PC-9 (cell line): ENCODE measurements at places on chromosomes 5 and 9. TPM values are rescaled to one million over a fixed set of nuclear protein-coding genes. Genes with fewer than 3 reads are reported as not detected.

GRCh38 chr5:146340260-146341081 lies 1.8 kb downstream of the POU4F3 start:
- peak; percentile 28 for DNase-seq

DNA sequence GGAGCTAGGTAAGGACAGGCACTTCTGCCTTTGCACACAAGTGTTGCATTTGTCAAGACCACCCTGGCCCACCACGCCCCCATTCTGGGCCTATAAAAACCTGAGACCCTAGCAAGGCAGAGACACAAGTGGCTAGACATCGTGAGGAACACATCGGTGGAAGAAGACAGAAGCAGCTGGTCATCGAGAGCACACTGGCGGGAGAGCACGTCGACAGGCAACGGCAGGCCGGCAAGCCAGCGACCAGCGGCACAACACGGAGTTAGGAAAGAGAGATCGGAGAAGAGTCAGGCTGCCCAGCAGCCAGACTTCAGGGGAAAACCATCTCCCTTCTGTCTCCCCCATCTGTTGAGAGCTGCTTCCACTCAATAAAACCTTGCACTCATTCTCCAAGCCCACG lies 76.1 kb downstream of the HRH2 start:
- no peak for DNase-seq

- DNase-seq = no peak
Observed at GRCh38 chr9:27787891-27788290, 214.6 kb upstream of the C9orf72 start.

DNA sequence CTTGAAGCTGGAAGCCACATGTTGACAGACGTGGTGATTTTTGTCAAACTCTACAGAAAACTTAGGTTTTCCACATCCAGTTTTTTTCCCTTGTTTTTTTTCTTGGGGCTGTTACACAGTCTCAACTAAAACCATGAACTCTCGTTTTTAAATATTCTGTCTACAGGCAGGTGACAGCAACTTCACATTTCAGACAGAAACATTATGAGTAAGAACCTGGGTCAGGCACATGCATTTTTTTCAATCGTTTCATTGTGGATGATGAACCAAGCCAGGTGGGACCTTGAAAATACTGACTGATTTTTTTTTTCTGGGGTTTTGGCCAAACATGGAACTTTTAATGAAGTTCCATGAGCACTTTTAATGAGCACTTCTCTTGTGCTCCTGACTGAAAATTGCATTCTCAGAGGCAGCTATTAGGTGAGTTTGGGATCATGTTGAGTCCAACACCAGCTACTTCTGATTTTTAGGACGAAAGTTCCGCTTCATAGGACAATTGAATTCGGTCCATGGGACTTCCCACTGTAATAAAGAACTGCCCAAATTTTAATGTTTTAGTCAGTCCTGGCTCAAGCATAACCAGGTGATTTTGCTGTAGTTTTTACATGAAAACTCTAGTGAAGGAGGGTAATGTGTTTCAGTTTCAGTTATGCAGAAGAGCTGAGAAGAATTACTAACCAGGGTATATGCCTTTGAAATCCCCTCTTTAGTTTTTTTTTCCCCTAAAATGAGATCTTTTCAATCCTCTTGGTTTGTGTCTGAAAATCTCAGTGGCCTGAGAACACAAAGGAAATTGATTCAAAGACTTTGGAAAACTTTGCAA lies 93.2 kb upstream of the ADAMTS16 start:
- DNase-seq = no peak

HTR1A gene
- total RNA-seq = not detected in 2 replicates

NOL6 gene
- 15.5 and 16.2 TPM in 2 replicates for total RNA-seq

EPB41L4A gene
- total RNA-seq = 9.4 and 13.4 TPM in 2 replicates

GPR21 gene
- total RNA-seq = 1.6 and 3.7 TPM in 2 replicates

GRCh38 chr5:132203464-132203818 lies 24.2 kb downstream of the P4HA2 start:
- DNase-seq = no peak

RNF208 gene
- 31.3 and 38.0 TPM in 2 replicates for total RNA-seq

GRCh38 chr5:19880859-19881436 lies 107.1 kb downstream of the CDH18 start:
- DNase-seq = peak; percentile 57

- DNase-seq = no peak
Observed at GRCh38 chr5:155948576-155948975, 378.4 kb upstream of the SGCD start.

GRCh38 chr5:56080375-56081052 lies 85.8 kb upstream of the IL6ST start:
- DNase-seq = no peak

DNAH5 gene
- 9.5 and 9.7 TPM in 2 replicates for total RNA-seq

DNA sequence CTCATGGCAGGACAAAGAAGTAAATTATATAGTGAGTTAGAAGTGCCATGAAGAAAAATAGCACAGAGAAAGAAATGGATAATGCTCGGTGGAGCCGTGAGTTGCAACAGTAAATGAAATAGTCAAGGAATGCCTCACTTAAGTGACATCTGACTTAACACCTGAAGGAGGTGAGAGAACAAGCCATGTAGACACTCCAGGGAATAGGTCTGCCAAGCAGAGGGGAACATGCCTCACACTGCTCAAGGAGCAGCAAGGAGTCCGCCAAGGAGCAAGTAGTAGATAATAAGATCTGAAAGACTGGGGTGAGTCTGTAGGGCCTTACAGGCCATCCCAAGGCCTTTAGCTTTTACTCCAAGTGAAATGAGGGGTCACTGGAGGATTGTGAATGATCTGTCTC lies 21.8 kb downstream of the MAPKAP1 start:
- no peak for DNase-seq

PCDHB5 gene
- not detected in 2 replicates for total RNA-seq

HMGCR gene
- total RNA-seq = 55.0 and 86.8 TPM in 2 replicates

NIPAL4 gene
- total RNA-seq = 0.24 TPM in 1 of 2 replicates, not detected in the other

GRCh38 chr5:68122439-68123328 lies 92.9 kb upstream of the PIK3R1 start:
- DNase-seq = no peak

DNA sequence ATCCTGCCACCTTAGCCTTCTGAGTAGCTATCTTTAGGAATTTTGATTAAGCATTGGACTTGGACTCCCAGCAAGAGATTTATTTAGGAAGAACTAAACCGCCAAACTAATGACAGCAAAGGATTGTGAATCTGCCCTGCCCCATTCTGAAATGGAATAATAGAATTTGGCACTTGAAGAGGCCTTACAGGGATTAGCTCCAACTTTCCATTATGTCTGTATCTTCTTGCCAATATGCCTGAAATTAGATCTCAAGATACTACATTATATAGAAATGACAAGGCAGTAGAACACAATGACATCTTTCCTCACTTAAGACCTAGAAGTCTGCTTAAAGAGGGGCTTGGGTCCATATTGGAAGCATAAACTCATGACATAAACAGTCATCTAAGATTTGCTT lies 77.0 kb upstream of the DPYSL3 start:
- no peak for DNase-seq

LOX gene
- 2.8 and 3.2 TPM in 2 replicates for total RNA-seq

- no peak for DNase-seq
Observed at GRCh38 chr9:137191691-137192447, 3.4 kb downstream of the SSNA1 start.

DNA sequence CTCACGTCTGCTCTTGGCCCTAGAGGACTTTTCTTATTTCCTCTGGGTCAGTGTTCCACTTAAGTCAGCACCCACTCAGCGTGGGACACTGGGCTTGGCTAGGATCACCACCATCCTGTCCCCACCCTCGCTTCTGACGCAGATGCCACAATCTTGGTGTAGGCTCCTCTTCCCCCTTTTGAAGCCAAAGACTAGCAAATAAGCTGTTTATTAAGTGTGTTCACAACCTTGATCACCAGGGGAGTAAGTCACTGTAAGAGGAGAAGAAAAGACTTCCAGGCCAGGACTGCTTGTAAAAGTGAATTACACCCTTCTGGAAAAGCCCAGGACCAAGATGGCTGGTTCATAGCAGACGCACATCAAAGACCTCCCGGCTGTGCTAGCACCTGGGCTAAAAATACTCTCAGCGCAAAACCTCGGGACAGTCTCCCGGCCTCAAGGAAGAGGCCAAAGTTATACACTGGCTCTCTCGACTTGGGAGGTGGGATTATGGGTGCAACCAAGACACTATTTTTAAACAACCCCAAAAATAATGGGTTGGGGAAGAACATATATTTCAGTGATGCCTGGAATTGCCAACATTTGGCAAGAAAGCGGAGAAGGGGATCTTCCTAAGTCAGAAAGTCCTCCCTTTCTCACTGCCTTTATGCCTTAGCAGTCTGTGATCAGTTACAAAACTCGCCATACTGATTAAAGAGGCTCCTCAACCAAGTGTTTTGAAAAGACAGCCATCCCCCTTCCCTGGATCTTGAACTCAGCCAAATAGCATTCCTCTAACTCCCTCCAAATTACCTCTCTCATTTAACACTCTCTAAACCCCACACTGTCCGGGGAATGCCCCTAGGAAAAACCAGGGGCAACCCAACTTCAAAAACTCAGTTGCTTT lies 69.4 kb downstream of the RAPGEF1 start:
- no peak for DNase-seq

DNA sequence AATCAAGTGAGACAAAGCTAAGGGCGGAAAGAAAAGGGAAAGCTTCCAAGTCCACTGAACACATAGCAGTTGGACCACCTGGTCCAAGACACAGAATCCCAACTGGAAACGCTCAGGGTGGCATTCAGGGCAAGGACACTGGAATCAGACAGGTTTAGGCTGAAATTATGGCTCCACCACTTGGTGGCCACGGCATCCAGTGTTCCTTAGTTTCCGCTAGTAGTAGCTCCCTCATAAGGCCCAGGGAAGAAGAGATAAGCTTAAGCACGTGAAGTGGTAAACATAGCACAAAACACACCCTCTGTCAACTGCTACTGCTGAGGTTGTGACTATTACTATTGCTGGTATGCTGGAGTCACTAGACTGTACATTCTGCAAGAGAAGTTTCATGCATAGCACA lies 209.4 kb downstream of the GLIS3 start:
- DNase-seq = no peak

DNA sequence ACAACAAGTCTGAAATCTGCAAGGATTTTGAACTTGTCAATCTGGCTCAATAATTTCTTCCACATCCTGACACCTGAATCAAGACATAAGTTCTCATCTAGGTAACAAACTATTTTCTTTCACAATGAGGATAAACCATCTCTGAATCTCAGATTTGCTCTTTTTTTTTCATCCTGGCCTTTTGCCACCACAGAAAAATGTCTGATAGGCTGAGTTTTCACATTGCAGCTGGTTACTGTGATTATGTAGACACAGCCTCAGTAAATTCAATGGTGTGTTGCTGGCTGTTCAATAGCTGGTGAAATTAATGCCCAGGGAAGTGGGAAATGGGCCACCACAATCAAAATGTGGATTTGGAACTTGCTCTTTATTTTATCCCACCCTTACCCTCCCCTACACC lies 2.8 kb upstream of the ADRA1B start:
- no peak for DNase-seq
